Suprapubic skin (tissue), 4 donors: ENCODE measurements at places on chromosomes 2 and 18. TPM values are rescaled to one million over a fixed set of nuclear protein-coding genes. Genes with fewer than 3 reads are reported as not detected.
A peak's percentile ranks its signal among the peaks of the same experiment; 100 is the strongest.

WBP1 gene
- 121 TPM for total RNA-seq

EGR4 gene
- not detected for total RNA-seq

L3MBTL4 gene
- total RNA-seq = 11.9 TPM

SH2D6 gene
- not detected for total RNA-seq

MYOM1 gene
- 0.99 TPM for total RNA-seq

SERPINB12 gene
- total RNA-seq = 80.1 TPM

PCARE gene
- total RNA-seq = 0.08 TPM

CIB4 gene
- total RNA-seq = not detected

LRRTM1 gene
- 2.5 TPM for total RNA-seq

OBSL1 gene
- total RNA-seq = 33.2 TPM

NR4A2 gene
- 20.5 TPM for total RNA-seq

- H3K27ac ChIP-seq = peak overlapping the region; percentile 93
- H3K4me1 ChIP-seq = peaks cover 33% of the 10 kb centered on the region
- no peaks in the 10 kb centered on the region for H3K27me3 ChIP-seq
- H3K36me3 ChIP-seq = no peaks in the 10 kb centered on the region
- DNase-seq = no peak
- H3K4me3 ChIP-seq = peak overlapping the region; percentile 70
Observed at GRCh38 chr2:234495251-234496054, 1.4 kb downstream of the ARL4C start.

DNA sequence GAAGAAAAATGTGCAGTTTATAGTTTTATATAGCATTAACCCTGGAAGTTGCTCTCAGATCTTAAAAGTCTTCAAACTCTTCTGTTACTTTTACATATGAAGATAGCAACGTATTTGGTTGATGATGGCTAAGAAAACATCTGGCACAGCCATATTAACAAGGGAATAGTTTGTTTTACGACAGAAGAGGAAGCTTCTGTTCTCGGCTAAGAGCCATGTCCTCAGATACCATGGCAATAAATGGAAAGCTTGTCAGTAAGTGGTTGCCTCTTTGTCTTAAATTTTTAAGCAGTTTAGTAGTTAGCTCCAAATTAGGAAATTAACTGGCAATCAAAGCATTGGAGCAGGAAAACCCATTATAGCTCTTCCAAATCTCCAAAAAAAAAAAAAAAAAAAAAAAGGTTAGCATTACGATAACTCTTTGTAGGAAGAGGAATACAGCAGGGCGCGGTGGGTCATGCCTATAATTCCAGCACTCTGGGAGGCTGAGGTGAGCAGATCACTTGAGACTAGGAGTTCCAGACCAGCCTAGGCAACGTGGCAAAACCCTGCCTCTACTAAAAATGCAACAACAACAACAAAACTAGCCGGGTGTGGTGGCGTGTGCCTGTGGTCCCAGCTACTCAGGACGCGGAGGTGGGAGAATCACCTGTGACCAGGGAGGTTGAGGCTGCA is 4.5 kb upstream of the STON1 start:
- peaks cover 14% of the 10 kb centered on the region for H3K36me3 ChIP-seq
- DNase-seq = no peak
- H3K4me1 ChIP-seq = peaks cover 10% of the 10 kb centered on the region
- no peak overlapping the region for H3K4me3 ChIP-seq

- H3K4me3 ChIP-seq = no peak overlapping the region
- no peak for DNase-seq
- no peaks in the 10 kb centered on the region for H3K36me3 ChIP-seq
Observed at GRCh38 chr2:136135462-136135861, 17.5 kb upstream of the CXCR4 start.

DNA sequence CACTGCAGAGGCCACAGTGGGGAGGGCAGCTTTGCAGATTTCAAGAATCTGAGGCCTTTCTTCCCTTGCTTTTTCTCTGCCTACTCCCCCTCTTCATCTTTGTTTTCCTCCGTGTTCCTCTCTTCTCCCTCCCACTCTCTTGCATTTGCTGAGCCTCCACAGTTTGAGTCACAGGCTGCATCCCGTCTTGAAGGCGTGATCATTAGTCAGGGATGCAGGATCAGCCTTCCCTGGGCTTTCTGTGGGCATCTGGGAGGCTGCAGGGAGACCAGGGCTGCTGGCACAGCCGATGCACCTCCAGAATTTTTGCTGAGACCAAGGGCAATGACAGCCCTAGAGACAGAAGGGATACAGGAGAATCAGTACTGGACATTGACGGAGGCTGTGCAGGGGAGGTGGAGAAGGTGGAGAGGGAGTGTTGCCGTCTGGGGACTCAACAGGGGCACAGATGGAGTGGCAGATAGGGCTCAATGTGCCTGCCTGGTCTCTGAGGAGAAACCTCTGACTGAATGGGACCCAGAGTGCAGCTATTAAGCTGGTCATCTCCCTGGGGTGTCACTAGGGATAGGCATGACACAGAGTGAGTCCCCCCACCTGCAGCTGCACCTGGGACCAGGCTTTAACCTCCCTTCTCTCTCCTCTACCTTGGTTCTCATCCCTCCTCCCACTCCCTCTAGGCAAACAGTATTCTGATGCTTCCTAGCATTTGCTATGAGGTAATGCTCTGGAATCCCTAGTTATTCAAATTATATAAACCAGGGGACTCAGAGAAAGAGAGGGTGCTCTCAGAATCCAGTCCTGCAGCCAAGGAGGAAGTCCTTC is 29.0 kb upstream of the DNAJC27 start:
- H3K27me3 ChIP-seq = no peaks in the 10 kb centered on the region
- no peaks in the 10 kb centered on the region for H3K4me1 ChIP-seq
- H3K36me3 ChIP-seq = no peaks in the 10 kb centered on the region
- DNase-seq = no peak
- H3K4me3 ChIP-seq = no peak overlapping the region
- no peak overlapping the region for H3K27ac ChIP-seq

DNA sequence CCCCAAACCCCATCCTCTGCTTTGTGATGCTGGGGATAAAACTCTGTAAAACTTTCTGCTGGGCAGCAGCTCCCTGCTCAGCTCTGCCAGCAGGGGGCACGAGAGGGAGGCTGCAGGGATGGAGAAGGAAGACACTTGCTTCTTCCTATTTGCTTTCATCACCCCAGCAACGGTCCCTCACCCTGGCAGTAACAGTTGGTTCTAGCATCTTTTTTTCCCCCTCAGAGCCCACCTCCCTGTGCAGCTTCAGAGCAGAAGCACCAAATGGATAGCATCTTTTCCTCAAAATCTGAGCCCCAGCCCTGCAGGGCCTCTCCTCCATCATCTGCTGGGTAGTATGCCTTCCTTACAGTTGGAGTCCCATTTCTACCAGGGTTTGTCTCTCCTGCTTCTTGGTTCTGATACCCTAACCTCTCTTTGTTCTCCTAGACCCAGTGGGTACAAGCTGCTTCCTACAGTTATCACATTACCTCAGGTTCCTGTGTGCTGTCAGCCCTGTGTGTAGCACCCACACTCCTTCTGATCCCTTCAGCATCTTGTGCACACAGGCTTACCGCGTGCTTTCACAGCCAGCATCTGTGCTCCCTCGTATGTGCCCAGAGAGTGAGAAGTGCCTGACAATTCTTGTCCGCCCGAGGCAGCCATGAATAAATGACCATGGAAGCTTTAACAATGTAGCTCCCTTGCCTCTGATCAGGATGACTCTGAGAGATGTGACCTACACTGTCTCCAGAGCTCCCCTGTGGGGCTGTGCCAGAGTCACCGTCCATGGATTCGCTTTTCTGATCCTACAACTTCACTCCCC is 14.5 kb downstream of the CKAP2L start:
- H3K27me3 ChIP-seq = no peaks in the 10 kb centered on the region
- no peak overlapping the region for H3K4me3 ChIP-seq
- DNase-seq = no peak
- H3K4me1 ChIP-seq = no peaks in the 10 kb centered on the region
- no peak overlapping the region for H3K27ac ChIP-seq

GRCh38 chr2:176601066-176601465 is 331.8 kb downstream of the MTX2 start:
- no peaks in the 10 kb centered on the region for H3K36me3 ChIP-seq
- no peak for DNase-seq
- H3K27me3 ChIP-seq = peaks cover 12% of the 10 kb centered on the region
- no peak overlapping the region for H3K4me3 ChIP-seq
- no peak overlapping the region for H3K27ac ChIP-seq
- H3K4me1 ChIP-seq = no peaks in the 10 kb centered on the region

GRCh38 chr18:7358989-7359726 is 128.3 kb downstream of the LRRC30 start:
- H3K4me1 ChIP-seq = no peaks in the 10 kb centered on the region
- no peaks in the 10 kb centered on the region for H3K36me3 ChIP-seq
- no peaks in the 10 kb centered on the region for H3K27me3 ChIP-seq
- DNase-seq = no peak

- H3K4me1 ChIP-seq = no peaks in the 10 kb centered on the region
- DNase-seq = no peak
- H3K4me3 ChIP-seq = no peak overlapping the region
- H3K27ac ChIP-seq = no peak overlapping the region
- peaks cover 3% of the 10 kb centered on the region for H3K27me3 ChIP-seq
- no peaks in the 10 kb centered on the region for H3K36me3 ChIP-seq
Observed at GRCh38 chr2:235286622-235287374, 207.0 kb upstream of the AGAP1 start.

DNA sequence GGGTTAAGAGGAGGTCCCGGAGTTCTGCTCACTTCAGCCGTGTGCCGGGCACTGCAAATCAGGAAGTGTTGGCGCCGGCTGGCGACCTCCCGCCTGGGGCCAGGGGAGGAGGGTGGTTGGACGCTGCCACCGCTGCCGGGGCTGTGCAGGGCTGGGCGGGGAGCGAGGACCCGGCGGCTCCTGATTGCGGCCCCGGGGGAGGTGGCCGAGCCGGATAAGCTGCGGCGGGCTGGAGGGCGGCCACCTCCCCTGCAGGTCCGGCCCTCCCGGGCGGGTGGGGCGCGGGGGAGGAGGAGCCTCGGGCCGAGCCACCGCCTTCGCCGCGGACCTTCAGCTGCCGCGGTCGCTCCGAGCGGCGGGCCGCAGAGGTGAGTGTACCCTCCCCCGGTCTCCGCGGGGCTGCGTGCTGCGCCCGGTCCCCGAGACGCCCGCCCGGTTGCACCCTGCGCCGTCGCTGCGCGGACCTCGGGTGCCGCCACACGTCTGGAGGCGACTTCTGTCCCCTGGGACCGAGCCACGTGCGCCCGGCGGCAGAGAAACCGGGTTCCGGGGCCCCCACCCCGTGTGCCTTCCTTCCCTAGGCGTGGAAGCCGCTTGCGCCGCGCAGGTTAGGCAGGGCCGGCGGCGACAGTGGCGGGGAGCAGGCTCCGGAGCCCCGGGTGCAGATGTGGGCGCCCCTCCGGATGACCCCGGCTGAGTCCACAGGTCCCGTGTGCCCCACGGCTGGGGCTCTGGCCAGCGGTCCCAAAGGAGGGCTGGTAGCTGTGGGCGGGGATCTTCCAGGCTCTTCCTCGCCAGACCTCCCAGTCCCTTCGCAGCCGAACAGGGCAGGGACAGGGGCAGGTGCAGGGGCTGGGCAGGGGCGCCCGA is at the start of gene STEAP3:
TSS of gene STEAP3 (plus strand) at position 314 of the 870 bp plus-strand sequence. CDS start 7,179 bp downstream, outside the sequence.
- H3K4me1 ChIP-seq = peaks cover 21% of the 10 kb centered on the region
- no peak within 1 kb of the TSS for H3K27ac ChIP-seq
- no peaks in the 10 kb centered on the region for H3K27me3 ChIP-seq
- H3K4me3 ChIP-seq = peak within 1 kb of the TSS; percentile 88

GRCh38 chr2:15931950-15932349 is 8.4 kb upstream of the MYCN start:
- H3K27me3 ChIP-seq = peaks cover 10% of the 10 kb centered on the region
- no peak for DNase-seq
- H3K36me3 ChIP-seq = no peaks in the 10 kb centered on the region

GRCh38 chr2:41414486-41415230 is 633.2 kb upstream of the PKDCC start:
- no peaks in the 10 kb centered on the region for H3K36me3 ChIP-seq
- H3K27ac ChIP-seq = no peak overlapping the region
- H3K27me3 ChIP-seq = no peaks in the 10 kb centered on the region
- DNase-seq = no peak

- no peaks in the 10 kb centered on the region for H3K4me1 ChIP-seq
- H3K27ac ChIP-seq = no peak overlapping the region
- H3K36me3 ChIP-seq = no peaks in the 10 kb centered on the region
- H3K27me3 ChIP-seq = no peaks in the 10 kb centered on the region
Observed at GRCh38 chr18:39057423-39058064, 1491.9 kb upstream of the CELF4 start.

DNA sequence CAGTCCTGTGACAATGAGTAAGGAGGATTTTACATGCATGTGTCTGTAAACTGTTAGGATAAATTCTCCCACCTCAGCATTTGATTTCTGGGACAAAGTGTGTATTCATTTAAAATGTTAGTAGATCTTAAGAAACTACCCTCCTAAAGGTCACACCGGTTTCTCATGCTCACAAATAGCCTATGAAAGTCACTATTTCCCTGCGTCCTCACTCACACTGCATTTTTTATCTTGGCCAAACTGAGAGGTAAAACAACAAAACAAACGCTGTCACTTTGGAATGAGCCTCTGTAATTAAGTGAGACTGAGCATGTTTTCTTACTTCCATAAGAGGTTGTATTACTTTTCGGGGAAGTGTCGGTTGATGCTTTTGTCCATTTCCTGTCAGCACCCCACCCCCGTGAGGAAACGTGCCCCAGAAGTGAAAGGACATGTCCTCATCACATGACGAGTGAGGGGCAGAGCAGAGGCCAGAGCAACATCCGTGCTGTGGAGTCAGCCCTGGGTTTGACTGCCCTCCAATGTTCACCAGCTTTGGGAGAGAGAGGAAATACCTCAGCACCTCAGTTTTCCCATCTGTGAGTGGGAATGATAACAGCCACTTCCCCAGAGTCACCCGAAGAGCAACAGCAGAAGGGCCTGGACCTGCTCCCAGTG is 3.1 kb downstream of the GYPC start:
- no peaks in the 10 kb centered on the region for H3K27me3 ChIP-seq
- no peak for DNase-seq
- H3K36me3 ChIP-seq = no peaks in the 10 kb centered on the region
- peak overlapping the region; percentile 95 for H3K27ac ChIP-seq
- no peak overlapping the region for H3K4me3 ChIP-seq

DNA sequence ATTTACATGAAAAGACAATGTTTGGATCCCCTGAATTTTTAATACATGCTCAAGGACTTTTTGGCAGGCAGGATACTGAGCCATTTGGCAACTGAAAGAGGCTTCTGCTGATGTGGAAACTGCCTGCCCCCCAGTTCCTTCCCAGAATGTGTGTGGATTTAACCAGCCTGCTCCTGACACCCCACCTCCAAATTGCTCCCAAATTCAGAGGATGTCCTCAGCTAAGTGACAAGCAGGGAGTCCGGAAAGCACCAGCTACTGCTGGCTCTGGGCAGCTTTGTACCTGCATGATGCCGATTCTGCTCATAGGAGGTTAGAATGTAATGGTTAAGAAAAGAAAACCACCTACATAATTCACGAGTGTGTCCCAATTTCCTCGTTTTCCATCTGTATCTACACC is 197.5 kb downstream of the CDH20 start:
- H3K27ac ChIP-seq = no peak overlapping the region
- H3K36me3 ChIP-seq = no peaks in the 10 kb centered on the region
- no peaks in the 10 kb centered on the region for H3K27me3 ChIP-seq
- H3K4me1 ChIP-seq = no peaks in the 10 kb centered on the region
- no peak for DNase-seq
- H3K4me3 ChIP-seq = no peak overlapping the region

DNA sequence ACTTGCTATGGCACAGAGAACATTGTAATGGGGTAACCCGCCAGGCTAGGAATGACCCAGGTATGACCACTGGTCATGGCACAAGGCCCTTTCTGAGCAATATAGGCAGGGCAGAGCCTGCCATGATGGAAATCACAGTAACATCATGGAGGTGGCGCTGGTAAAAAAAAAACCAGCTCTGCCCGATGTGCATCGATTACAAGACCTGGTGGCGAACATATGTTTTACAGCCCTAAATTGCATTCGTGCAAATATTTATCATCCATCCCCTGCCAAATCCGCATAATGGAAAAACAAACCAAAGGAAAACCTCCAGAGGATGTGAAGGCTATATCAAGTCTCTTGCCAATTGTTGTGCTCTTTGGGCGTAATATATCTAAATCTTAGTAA is 60.6 kb downstream of the SEMA4F start:
- no peaks in the 10 kb centered on the region for H3K36me3 ChIP-seq
- peaks cover 16% of the 10 kb centered on the region for H3K27me3 ChIP-seq
- H3K27ac ChIP-seq = no peak overlapping the region
- H3K4me3 ChIP-seq = peak overlapping the region; percentile 64
